ENCODE measurements at places on chromosomes 11 and 22. TPM values are rescaled to one million over a fixed set of nuclear protein-coding genes. Genes with fewer than 3 reads are reported as not detected.

Gene MMP27
- not detected for total RNA-seq

GRCh38 chr11:88552379-88553062 lies 215.0 kb upstream of the CTSC start:
- ATAC-seq, result peak; percentile 52

Gene UPB1
- total RNA-seq, result 0.41 TPM

DNA sequence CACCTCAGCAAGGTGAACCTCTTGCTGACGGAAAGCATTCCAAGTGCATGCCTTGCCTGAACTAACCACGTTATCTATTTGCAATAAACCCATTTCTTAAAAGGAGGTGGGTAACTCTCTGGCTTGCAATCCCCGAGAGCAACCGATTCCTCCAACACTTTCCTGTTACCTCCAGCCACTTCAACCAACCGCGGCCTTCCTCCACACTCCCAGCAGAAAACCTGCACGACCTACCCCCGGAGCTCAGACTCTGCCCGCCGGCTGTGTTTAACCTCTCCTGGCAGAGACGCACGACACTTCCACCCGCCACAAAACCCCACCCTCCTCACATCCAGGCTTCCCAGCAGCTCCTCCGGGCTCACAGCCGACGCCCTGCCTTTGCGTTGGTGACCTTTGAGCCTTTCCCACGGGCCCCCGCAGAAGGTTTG lies 708 bp downstream of the SCO2 start:
- ATAC-seq, result no peak

- no peak for ATAC-seq
Measured at GRCh38 chr11:102577182-102577581, 46.6 kb upstream of the MMP7 start.

GRCh38 chr22:18075720-18076497 lies 1.9 kb upstream of the PEX26 start:
- ATAC-seq, result peak; percentile 10

DNA sequence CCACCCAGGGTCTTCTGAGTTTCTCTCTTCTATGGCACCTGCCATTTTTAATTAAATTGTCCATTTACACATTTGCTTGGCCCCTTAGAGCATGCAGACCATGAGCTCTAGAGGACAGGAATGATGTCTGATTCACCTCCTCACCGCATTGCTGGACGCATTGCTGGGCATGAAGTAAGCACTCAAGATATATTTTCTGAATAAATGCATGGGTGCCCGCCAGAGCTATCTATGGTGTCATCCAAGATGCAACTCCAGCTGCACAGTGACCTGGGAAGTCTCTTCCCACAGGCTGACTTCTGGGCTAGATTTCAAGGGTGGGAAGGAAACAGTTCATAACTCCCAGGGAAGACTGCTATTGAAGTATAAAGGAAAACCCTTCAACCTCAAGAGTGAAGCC lies 66.6 kb upstream of the ASPHD2 start:
- no peak for ATAC-seq

- no peak for ATAC-seq
Measured at GRCh38 chr11:1305501-1306056, 3.9 kb downstream of the TOLLIP start.

Gene MOGAT2
- 0.13 TPM for total RNA-seq

Gene ZNF214
- 3.2 TPM for total RNA-seq

- ATAC-seq, result no peak
Measured at GRCh38 chr11:68455485-68455884, 5.1 kb upstream of the PPP6R3 start.

GRCh38 chr11:125253795-125254525 lies 89.4 kb downstream of the PKNOX2 start:
- no peak for ATAC-seq

- ATAC-seq, result no peak
Measured at GRCh38 chr11:126378763-126379162, 23.3 kb downstream of the ST3GAL4 start.

Gene GLYAT
- not detected for total RNA-seq

GRCh38 chr11:71251761-71252268 lies 562 bp downstream of the SHANK2 start:
- peak; percentile 84 for ATAC-seq

GRCh38 chr22:44793106-44793505 lies 40.7 kb downstream of the ARHGAP8 start:
- ATAC-seq, result peak; percentile 12

Gene VPS26B
- total RNA-seq, result 42.1 TPM

Gene TPST2
- 12.2 TPM for total RNA-seq

DNA sequence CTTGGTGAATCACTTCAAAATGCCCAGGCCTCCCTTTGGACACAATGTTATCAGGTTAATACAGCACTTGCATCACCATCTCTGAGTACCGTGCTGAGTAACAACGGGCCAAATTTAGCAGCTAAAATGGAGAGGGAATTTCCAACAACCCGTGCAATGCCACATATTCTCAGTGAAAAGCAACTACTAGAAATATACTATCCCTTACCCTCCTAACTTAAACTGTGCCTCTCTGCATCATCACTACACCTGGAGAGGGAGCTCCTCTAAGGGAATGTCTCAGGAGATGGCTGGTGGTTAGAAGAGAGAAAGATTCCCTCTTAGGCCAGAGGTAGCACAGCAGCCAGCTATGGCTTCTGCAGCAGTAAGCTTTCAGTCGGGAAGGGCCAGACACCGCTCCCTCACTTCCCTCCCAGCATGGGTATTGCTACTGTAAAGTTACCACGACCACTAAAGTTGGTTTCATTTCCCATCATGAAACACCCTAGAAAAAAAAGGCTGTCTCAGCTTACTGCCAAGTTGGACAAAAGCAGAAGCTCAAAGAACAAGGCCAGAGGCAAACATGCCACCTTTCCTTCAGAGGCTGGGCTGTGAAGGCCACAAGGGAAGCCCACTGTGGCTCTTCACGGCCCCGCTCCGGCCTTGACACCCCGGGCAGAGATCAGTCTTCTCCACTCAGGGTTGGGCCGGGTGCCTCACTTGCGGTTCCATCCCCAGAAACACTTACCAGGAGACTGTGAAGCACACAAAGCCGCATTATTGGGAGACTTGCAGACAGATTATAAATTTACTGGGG lies 3.9 kb downstream of the MAML2 start:
- ATAC-seq, result no peak

DNA sequence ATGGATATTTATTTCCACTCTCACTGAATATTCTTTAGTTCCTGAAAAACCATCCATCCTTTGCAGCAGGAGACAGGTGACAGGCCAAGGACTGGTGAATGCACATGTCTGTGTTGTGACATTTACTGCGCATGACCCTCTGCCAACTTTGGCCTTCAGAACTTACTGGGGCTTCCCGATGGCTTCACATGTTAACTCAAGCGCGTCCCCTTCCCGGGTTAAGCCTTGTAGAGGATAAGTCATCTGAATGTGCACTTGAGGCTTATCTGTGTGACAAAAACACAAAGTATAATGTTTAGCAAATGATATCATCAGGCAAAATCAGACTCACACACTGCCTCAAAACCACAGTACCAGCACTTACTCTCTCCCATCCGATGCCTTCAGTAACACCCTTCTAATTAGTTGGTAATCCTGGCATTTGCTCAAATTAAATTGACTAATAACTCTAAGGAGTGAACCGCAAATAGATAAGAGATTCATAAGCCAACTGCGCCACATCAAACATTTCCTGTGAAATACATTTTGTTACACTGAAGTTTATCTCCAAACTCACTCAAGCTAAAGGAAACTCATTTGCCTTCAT lies 286.4 kb downstream of the CADM1 start:
- no peak for ATAC-seq

Gene MS4A7
- total RNA-seq, result 1.0 TPM

Gene GDPD4
- total RNA-seq, result 0.75 TPM

Gene OR51B5
- total RNA-seq, result 1.1 TPM

Gene OR10G7
- total RNA-seq, result not detected

- no peak for ATAC-seq
Measured at GRCh38 chr11:44614281-44614775, 48.9 kb downstream of the CD82 start.

- no peak for ATAC-seq
Measured at GRCh38 chr11:43944761-43945311, 2.4 kb downstream of the C11orf96 start.

DNA sequence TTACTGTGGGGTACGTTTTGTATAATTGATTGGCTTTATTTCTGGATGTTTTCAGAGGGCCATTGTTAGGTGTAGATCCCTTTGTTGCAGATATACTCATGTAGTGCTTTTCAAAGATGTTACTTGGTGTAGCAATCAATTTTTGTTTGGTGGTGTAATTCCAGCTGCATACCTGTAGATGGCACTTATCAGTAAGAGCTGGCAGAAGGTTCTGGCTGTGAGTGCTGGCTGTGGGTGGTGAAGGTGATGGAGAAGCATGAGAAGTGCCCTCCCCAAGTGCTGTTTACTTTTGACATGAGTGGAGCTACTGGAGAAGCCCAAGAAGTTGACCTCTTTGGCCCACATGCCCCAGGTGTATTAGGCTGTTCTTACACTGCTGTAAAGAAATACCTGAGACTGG lies 1074.9 kb downstream of the FAM181B start:
- no peak for ATAC-seq

GRCh38 chr11:71221201-71221600 lies 31.2 kb downstream of the SHANK2 start:
- no peak for ATAC-seq

Gene SMCO4
- 14.2 TPM for total RNA-seq

- ATAC-seq, result no peak
Measured at GRCh38 chr11:21072558-21072957, 403.2 kb downstream of the NELL1 start.

DNA sequence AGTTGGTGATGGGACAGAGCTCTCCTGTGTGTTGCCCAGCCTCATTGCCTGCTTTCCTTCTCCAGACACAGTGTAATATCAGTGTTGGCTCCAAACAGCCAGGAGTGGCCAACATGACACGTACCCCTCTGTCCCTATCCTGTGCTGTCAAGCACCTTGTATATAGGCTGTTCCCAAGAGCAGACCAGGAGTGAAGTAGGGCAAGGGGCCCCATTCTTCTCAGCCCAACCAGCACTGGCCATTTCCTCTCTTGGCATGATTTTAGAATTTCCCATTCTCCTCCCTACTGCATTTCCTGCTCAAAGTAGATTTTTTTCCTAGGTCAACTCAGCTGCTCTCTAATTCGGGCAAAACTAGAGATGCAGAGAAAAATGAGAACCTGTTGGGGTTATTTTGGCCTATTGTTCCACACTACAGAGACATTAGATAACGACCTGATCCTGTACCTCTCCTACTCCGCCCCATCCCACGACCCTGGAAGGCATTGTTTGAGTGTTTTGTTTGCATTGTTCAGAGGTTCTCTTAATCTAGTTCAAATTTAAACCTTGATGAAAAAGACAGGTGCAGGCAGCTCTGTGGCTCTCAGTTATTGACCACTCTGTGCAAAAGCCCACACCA lies 95.6 kb downstream of the RASSF10 start:
- no peak for ATAC-seq

Measured in motor neuron (in vitro differentiated cells).